ENCODE measurements at places on chromosomes 7 and 10.

- no peak for DNase-seq
Observed at GRCh38 chr7:29937132-29937531, 52.5 kb downstream of the SCRN1 start.

- no peak for DNase-seq
Observed at GRCh38 chr10:85614566-85614965, 752.0 kb downstream of the GRID1 start.

DNA sequence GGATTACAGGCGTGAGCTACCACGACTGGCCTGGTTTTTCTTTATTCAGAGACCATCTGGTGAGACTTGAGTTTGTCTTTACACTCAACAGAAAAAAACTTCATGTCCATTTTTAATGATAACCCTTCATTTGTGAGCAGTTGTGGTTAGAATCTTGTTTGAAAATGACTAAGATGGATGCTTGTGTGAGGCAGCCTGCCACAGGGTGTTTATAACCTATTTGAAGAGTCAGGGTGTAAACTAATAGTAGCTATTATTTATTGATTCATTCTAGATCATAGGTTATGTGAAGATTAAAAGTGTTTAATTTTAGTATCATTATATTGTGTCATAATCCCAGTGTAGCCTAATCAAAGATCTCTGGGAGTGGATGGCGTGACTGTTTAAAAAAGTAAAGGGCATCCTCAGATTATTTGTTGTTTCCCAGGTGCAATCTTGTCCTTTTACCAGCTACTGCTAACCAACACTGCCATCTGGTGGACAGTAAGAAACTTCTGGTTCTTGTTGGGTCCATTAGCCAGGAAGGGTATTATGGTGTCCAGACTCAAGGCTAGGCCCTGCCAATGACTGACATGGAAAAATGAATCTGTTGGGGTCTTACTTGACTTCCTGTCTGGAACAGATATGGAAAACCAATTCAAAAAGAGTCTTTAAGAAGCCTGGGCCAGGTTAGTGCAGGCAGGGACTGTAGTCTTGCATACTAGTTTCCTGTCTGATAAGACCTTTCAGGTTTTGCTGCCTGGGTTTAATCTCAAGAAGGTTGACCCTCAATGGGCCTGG is 24.9 kb downstream of the NRBF2 start:
- DNase-seq = peak; percentile 22

GRCh38 chr7:77727527-77727926 is 31.3 kb downstream of the RSBN1L start:
- DNase-seq = no peak

DNA sequence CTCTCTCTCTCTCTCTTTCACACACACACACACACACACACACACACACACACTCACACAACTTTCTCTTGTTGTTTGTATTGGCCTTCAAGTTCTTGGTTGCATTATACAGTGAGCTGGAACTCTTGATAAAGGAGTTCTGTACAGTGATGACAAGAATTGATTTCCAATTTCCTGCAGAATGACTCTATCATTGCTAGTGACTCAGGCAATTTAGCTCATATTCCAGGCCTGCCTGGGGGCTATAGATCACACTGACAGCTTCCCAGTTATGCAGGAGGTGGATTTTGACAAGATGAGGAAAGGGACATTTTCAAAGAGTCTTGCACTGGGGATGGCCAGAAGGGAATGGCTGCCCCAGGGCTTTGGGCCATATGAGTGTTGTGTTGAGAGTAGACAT is 508.8 kb downstream of the TYW1 start:
- DNase-seq = no peak

DNA sequence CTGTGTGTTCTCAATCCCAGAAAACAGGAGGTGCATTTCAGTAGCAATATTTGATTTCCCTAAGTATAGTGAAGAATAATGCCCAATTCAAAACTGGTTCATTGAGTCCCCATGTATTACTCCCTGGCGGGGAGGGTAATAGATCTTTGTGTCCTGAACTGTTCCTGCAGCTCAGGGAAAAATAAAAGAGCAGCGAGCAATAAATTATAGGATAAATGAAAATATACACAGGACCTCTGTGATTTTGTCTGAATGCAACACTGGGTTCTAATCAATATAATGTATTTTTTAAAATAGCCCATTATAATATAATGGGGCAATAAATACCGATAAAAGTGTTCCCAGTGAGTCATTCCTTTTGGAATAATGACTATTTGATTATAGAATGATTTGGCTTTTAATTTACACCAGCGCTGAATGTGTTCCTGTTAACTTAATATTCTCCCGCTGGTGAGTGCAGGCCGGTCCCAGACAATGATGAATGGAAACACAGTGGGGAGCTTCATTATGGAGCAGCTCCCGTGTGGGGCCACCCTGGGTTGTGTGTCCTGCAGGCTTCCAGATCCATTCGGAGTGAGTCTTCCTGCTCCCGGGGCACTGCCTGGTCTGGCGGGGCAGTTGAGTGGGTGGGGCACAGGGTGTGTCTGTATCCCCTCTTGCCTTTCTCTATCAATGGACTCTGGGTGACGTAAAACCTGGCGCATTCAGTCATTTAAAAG is 263.1 kb downstream of the ACTR3B start:
- DNase-seq = no peak

DNA sequence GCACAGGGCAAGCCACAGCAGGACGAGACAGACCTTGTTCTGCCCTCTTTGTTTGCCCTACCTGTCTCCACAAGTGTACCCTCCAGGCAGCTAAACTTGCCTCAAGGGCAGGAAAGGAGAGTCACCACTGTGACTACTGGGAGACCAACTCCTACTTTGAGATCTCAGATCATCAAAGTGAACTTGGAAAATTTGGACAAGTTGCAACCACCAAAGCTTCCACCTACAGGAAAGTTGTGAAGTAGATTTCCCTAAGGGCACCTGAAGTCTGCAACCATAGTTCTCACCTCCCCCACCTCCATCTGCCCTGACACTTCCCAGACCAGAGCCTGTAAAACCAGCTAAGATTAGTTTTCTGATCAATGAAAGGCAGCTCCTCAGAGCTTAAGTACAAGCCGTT is 2.5 kb upstream of the WDR91 start:
- no peak for DNase-seq

DNA sequence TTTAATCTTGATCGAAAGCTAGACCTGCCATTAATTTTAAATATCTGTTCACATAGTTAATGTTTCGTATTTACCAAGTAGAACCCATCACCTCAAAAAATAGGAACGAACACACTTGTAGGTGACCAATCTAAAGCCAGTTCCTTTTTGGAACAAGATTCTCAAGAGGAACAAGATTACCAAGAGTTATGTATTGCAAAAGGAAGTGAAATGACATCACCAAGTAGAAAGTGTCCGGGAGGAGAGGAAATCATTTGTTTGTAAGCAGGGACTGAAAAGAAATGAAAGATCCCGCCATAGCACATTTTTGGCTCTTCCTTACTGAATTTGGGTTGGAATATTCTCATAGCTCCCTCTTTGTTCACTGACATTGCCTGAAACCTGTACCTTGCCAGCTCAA is 1200.5 kb downstream of the SORCS1 start:
- no peak for DNase-seq

GRCh38 chr7:71096351-71096750 is 35.6 kb upstream of the GALNT17 start:
- no peak for DNase-seq

DNA sequence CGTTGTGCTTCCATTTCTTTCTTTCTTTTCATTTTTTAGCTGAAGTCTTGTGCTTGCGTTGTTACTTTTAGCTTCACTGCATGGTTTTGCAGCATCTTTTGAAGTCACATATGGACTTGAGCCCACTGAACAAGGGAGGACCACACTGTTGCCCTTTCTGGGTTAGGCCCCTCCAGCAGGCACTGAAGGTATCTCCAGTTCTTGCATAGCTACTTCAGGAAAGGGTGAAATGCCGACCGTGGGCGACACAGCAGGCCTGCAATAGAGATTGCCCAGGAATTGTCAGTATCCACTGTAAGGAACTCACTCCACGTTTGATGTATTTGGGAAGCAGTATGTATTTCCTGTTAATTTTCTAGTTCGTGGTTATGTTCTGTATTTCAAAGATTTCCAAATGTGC is 85.1 kb downstream of the WDR37 start:
- no peak for DNase-seq

GRCh38 chr10:31708474-31708873 is 220.2 kb downstream of the ARHGAP12 start:
- DNase-seq = no peak

DNA sequence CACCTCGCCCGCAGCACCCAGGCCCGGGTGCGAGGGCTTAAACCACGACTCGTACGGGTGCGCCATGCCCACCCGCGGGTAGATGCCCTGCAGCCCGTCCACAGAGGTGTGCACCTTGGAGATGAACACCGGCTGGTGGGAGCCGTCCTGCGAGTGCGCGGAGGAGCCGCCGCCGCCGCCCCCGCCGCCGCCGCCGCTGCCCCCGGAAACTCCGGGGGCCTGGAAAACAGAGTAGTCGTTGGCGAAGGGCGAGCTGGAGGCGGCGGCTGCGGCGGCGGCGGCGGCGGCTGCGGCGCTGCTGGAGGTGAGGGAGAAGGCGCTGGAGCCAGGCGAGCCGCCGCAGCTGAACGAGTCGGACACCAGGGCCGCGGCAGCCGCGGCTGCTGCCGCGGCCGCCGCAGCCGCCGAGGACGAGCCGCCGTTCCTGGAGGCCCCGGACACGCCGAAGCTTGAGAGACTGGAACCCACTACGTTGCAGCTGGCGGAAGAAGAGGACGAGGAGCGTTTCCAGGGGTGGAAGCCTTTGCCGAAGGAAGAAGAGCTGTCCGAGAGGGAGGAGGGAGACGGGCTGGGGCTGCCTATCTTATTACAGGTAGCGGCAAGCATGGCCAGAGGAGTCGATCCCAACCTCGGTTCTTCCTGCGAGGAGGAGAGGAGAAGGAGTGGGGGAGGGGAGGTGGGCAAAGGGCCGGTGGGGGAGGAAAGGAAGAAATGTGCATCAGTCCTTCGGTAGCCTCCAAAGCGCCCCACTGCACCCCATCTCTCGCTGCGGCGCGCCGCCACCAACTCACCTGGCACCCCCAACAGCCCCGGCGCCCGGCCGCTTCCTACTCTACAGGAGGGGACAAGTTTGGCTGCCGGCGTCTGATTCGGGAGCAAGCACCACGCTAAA is 1.3 kb downstream of the SP8 start:
- no peak for DNase-seq

GRCh38 chr10:14560274-14560673 is 214.4 kb downstream of the FAM107B start:
- DNase-seq = no peak

- DNase-seq = no peak
Observed at GRCh38 chr7:121081327-121081936, 92.9 kb downstream of the CPED1 start.

DNA sequence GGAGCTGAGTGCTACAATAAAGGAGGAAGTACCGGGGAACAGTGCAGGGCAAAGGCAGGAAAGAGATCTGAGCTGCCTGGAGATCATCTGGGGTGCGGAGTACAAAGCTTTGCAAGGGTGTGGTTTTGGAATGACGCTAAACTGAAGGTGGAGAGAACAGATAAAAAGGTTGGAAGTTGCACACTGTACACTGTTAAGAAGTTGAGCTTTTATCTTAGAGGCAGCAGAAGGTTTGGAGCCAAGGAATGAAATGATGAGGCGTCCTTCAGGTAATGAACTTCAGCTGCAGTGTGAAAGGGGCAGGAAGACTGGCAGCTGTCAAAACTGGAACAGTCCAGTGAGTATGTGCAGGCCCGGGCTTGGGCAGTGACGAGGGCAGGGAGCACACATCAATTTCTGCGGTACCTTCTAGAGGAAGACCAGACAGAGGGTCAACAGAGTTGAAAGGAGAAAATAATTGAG is 7.2 kb upstream of the ANKRD61 start:
- no peak for DNase-seq

GRCh38 chr7:26369593-26369992 is 77.9 kb downstream of the SNX10 start:
- DNase-seq = no peak

GRCh38 chr7:2247141-2247995 is 5.3 kb downstream of the NUDT1 start:
- DNase-seq = no peak

GRCh38 chr10:77350711-77351119 is 286.9 kb downstream of the KCNMA1 start:
- no peak for DNase-seq

DNA sequence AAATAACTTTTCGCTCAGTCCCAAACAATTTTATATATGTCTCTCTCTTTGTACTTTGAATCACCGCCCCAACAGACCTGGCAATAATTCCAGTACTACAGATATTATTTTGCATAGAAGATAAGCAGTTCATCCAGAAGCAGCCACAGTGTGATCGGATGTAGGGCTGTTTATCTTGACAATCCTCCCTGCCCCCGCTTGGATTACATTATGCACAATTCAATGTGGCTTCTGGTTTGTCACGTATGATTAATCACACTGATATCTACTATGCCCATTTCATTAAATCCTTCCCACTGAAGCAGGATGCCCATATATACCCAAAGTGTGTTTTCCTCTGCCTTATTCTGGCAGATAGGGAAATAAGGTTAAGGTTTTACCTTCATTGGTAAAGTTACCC is 115.2 kb downstream of the PDE1C start:
- no peak for DNase-seq

DNA sequence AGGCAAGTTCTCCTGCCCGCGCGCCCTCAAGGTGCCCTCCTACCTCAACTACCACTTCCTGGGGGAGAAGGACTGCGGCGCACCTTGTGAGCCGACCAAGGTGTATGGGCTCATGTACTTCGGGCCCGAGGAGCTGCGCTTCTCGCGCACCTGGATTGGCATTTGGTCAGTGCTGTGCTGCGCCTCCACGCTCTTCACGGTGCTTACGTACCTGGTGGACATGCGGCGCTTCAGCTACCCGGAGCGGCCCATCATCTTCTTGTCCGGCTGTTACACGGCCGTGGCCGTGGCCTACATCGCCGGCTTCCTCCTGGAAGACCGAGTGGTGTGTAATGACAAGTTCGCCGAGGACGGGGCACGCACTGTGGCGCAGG is 1.4 kb downstream of the FZD1 start:
- DNase-seq = no peak

- DNase-seq = no peak
Observed at GRCh38 chr10:35635576-35635975, 6.5 kb downstream of the FZD8 start.

- DNase-seq = no peak
Observed at GRCh38 chr7:141190495-141190894, 116.6 kb downstream of the TMEM178B start.

- no peak for DNase-seq
Observed at GRCh38 chr10:11065567-11065966, 47.9 kb downstream of the CELF2 start.
